ENCODE measurements at places on chromosomes 6 and 20. TPM values are rescaled to one million over a fixed set of nuclear protein-coding genes. Genes with fewer than 3 reads are reported as not detected.
A peak's percentile ranks its signal among the peaks of the same experiment; 100 is the strongest.

Gene LY6G6F
- 0.52 TPM for polyA plus RNA-seq

Gene GSTA2
- polyA plus RNA-seq = 0.29 TPM

Gene CSE1L
- 101 TPM for polyA plus RNA-seq

Gene MDC1
- polyA plus RNA-seq = 43.6 TPM

Gene MAFB
- polyA plus RNA-seq = 19.3 TPM

Gene DUSP15
- 16.0 TPM for polyA plus RNA-seq

Gene FLRT3
- 113 TPM for polyA plus RNA-seq

Gene ENPP1
- 14.5 TPM for polyA plus RNA-seq

DNA sequence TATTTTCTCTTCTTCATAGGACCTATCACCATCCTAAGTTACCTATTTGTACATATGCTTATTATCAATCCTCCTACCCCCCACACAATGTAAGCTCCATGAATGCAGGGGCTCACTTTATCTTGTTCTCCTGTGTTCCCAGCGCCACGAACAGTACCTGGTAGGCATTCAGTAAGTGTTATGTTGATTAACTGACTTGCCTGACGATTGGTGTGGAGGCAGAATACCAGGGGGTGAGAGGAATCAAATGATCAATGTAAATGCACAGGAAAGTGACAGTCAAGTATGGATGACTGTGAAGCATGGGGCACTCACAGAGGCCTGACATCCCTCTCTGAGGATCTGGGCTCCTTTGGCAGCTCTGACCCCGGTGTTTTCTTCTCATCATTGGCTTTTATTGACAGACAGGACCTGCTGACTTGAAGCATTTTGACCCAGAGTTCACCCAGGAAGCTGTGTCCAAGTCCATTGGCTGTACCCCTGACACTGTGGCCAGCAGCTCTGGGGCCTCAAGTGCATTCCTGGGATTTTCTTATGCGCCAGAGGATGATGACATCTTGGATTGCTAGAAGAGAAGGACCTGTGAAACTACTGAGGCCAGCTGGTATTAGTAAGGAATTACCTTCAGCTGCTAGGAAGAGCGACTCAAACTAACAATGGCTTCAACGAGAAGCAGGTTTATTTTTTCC lies 6.1 kb upstream of the IFT52 start:
- no peak for DNase-seq

DNA sequence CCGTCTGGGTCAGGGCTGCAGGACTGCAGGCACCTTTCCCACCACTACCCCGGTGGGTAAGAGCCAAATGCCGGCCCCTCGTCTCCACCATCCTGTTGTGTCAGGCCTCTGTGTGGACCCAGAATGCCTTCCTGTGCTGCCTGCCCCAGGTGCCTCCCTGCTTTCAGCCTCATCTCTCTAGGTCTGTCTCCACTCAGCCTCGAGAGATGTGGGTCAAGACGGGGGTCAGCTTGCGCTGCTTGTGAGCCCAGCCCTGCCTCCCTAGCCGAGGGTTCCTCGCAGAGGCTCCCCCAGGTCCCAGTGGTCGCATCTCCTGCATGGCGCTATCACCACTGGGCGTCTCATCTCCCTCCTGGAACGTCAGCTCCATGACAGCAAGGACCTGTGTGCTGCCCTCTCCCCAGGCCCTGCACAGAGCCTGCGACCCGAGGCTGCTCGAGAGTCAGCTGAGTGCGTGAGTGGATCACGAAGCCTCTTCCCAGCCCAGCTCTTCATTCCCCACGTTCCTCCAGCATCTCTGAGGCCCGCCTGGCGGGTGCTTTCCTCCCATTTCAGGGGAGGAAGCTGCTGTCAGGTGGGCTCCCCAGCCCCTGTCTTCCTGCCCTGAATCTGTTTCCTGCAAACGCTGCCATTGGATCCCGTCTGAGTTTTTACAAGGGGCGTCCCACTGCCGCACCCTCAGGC lies 38.7 kb upstream of the ZBP1 start:
- DNase-seq = no peak

DNA sequence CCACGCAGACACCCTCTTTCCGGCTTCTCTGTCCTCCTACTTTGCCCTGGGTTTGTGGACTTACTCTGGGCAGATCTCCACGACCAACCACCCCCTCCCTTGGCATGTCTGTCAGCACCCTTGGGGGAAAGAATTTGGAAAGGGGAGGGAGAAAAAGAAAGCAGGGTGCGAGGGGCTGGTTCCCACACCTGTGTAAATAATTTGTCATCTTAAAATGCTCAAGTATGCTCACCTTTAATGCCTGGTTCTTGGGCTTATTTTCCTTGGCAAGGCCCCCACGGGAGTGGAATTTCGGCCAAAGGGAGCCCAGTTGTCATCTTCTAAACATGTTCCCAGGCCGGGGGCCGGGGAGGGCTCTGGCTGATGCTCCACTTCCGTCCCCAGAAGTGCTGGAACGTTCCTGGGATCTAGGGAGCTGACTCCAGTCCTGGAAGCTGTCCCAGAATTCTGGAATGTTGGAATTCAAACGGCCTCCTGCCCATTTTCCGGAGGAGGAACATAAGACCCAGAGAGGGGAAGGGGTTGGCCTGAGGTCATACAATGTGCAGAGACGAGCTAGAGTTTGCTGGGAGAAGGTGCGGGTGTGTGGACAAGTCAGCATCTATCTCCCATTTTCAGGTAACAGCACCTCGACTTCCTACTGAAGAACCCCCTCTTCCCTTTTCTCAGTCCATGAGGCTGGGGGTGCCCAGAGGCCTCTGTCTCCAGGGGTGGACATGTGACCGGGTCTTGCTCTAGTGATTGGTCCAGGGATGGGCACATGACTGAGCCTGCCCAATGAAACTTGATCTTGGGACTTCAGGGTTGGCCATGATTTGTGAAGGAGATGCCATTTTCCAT lies 122.3 kb downstream of the CEBPB start:
- no peak for DNase-seq

- DNase-seq = no peak
These were observed 17.2 kb upstream of the MDGA1 start for GRCh38 chr6:37714836-37715420.

DNA sequence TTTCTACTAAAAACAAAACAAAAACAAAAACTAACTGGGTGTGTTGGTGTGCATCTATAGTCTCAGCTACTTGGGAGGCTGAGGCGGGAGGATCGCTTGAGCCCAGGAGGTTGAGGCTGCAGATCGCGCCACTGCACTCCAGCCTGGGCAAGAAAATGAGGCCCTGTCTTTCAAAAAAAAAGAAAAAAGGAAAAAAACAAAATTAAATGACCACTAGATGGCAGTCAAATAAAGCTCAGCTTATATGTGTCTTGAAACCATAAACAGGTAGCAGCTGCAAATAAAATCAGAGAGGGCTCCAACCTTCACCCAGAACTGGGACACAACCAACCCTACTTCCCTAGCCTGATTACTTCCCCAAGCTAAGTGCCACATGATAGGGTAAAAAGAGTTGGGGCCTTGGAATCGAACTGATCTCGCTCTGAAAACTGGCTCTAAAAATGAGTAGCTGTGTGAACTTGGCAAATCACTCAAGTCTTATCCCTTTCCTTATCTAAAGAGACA lies 67.1 kb upstream of the ADGRF4 start:
- peak; percentile 48 for DNase-seq

- DNase-seq = no peak
These were observed 10.5 kb downstream of the ENTPD6 start for GRCh38 chr20:25206063-25206403.

DNA sequence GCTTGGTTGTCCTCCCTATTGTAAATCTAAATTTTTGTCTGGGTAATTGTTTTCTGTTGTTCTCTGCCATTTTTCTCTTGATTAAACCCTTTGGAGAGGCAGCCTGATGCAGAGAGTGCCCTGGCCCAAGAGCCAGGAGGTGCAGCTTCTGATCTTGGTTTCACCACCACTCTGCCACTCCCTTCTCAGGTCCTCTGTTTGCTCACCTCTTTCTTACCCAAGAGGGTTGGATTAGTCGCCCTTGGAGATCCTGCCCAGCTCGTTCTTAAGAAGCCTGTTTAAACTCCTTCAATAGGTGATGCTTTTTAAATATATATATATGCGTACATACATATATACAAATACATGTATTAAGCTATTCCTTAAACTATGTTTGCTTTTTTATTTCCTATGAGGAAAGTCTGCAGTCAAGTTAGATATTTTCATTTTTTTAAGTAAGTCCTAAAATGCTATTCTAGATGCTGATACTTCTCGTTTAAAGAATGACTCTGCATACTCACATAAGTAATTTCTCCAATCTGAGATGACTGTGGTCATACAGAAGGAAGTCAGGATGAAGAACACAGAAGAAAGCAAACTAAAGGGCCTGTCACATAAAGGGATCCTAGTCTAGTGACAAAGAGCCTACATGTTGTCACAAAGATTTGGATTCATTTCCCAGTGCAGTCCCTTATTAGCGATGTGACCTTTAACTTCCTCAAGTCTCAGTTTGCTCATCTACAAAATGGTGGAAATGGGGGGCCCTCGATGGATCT lies 19.9 kb downstream of the TPD52L1 start:
- no peak for DNase-seq

DNA sequence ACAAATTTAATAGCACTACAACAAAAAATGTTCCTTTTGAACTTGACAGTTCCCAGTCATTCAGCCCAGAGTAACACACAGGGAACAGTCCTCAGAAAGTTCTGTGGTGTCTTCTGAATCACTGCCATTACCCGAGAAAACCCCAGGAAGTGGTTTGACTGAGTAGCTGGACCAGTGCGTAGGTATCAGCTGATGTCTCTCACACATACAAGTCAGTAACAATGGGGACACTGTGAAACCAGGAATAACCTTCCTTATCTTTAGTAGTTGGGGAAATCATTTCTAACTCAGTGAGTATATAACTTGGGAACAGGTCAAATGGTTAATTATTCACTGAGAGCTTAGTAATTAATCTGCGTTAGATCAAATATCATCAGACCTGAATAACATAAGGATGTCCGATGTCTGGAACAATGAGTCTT lies 73.1 kb downstream of the HIVEP2 start:
- no peak for DNase-seq

DNA sequence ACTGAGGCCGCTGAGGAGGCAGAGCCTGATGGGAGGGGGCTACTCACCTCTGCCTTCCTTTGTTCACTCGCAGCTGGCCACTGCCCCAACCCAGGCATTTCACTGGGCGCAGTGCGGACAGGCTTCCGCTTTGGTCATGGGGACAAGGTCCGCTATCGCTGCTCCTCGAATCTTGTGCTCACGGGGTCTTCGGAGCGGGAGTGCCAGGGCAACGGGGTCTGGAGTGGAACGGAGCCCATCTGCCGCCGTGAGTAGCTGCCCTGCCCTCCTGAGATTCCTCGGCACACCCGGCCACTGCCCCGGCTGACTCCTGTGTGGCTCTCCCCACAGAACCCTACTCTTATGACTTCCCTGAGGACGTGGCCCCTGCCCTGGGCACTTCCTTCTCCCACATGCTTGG lies 6.0 kb downstream of the C2 start:
- DNase-seq = no peak

GRCh38 chr6:79111549-79111948 lies 33.5 kb upstream of the PHIP start:
- no peak for DNase-seq

- DNase-seq = no peak
These were observed 163.2 kb downstream of the PDE7B start for GRCh38 chr6:136014454-136015437.

DNA sequence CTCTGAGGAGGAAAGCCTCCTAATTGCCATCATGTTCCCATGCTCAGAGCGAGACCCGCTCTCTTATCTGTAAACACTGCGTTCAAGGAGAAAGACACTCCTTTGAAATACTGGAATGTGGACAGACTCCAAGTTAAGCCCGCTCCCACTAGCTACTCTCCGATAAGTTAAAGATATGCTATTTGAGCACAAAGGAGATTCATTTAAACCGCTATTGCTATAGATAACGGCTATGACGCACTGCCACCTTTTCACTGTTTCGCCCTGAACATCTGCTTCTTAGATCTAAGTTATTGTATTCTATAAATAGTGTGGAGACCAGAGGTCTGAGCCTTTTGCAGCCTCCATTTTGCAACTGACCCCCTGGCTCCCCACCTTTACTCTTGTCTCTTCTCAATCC lies 82.3 kb downstream of the GPX5 start:
- DNase-seq = no peak

- no peak for DNase-seq
These were observed 3.1 kb downstream of the QKI start for GRCh38 chr6:163417595-163417994.

DNA sequence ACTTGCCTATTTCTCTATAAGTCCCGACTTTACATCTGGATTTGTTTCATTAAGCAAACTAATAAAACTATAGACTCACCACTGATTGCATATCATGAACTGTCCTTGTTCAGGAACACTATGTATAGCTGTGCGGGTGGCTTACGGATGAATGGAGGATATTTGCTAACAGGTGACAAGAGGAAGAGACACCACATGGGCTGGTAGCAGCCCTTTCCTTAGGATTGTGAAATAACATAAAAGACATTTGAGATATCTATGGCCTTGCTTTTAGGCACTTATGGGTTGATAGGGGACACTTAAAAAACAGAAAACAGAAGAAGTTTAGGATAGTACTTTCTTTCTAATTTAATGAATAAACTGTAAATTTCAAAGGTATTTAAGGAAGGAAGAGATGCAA lies 5.0 kb upstream of the CAP2 start:
- DNase-seq = no peak

- DNase-seq = no peak
These were observed 186.0 kb upstream of the KCNK16 start for GRCh38 chr6:39508515-39508914.
